ENCODE measurements at places on chromosomes 4 and X.

DNA sequence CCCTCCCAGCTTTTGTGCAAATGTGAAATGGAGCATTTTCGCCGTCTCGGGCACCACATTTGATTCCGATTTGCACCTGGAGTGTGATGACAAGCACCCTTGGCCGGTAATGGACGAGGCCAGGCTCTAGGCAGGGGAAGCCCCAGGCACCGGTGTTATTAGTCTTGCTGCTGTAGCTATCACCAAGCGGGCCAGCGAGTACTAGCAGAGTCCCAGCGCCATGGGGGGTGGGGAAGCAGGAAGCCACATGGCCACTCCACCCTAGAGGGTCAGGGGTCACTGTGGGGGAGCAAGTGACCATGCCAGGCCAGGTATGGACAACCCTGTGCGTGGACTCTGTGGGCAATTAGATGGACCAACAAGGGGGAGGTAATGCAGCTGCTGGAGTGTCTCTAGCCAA lies 88.8 kb downstream of the CPZ start:
- no peak for DNase-seq

GRCh38 chr4:83002329-83002728 lies 8.3 kb downstream of the LIN54 start:
- no peak for DNase-seq

- DNase-seq, result no peak
Observed at GRCh38 chr4:3323071-3323481, 30.3 kb downstream of the RGS12 start.

DNA sequence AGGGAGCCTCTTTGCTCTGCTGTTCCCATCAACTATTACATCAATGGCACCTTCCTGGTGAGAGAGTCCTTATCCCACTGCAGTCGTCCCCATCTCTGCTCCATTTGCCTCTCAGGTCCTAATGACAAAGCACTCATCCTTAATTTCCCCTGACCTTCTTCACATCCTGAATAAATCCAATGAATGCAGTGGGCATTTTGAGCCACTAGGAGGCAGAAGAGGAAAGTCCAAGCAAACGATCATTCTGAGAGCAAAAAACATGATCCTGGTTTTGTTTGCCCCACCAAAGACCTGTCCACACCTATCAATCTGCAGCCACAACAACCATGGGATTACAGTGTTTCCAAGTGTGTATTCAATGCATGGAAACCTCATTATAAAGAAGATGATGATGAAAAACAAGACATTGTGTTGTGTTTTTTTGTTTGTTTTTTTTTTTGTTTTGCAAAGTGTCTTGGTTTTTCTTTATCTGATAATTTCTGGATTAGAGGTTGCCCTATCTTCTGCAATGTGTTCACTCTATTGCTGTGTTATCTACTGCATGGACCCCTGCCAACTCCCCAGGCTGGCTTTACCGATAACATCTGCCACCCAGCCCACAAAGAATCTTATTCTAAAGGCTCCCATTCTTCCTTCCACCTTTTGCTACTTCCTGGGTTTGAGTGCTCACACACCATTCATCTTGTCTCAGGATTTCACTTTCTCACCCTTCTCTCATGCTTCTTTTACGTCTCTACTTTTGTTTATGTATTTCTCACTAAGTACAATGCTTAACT lies 207.2 kb downstream of the NLGN4X start:
- no peak for DNase-seq

DNA sequence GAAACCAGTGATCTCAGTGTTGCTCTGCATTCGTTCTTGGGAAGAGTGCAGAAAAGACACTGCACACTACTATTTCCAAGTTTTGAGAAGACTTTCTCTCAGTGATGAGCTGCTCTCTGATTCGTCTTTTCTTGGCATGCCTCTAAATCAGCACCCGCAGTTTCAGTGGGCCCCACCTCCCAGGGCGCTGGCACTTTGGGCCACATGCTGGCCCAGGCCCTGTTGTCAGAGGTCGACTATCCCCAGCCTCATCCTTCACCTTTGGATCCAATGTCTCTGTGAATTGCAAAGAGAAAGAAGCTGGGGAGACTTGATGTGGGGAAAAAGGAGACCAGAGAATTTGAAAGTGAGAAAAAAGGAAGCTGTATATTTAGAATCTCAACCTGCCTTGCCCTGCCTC lies 644.1 kb upstream of the PITX2 start:
- no peak for DNase-seq

DNA sequence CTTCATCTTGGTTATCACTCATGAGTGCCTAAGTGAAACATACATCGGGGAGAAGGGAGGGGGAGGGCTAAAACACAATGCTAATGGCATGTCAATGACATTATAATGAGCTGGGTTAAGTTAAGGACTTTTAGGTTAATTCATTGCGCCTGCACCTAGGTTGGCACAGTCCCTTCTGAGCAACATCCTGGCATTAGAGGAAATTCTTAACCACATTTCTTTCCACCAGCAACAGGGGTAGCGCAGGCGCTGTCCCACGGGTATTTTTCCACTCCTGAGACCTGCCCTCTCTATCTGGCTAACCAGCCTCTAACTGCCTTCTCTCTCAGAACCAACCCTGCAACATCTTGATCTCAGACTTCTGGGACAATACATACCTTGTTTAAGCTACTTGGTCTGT lies 39.0 kb upstream of the PROM1 start:
- no peak for DNase-seq

DNA sequence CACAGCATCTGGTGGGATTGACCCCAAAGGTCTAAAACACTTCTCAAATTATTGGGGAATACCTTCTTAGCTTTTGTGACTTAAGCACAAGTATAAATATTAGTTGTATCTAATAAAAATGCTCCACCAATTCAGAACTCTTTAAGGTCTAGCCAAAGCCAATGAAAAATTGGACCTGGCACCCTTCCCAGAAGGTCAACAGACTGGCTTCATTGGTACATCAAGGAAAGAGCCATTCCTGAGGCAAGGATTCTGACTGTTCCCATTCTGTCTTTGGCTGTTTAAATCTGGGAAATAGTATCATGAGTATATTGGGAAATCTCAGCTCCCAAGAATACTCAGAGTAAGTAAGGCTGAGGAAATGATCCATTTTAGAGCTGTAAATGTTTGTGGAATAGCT lies 153.0 kb upstream of the TRPC5 start:
- DNase-seq, result no peak

DNA sequence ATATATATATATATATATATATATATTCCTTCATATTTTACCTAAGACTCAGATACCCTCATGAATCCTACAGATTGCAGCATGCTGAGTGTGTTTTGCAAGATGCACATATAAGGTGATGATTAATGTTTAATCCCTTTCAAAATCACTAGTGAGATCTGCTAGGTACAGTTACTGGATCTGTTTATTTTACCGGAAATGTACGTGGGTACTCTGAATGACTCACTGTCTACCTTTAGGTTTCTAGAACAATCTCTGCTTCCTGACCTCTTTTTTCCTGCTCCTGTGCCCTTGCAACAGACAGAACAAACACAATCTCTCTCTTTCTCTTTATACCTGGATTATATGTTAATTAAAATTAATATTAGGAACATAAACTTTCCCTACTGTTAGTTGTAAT lies 379.6 kb downstream of the FAM133A start:
- no peak for DNase-seq

DNA sequence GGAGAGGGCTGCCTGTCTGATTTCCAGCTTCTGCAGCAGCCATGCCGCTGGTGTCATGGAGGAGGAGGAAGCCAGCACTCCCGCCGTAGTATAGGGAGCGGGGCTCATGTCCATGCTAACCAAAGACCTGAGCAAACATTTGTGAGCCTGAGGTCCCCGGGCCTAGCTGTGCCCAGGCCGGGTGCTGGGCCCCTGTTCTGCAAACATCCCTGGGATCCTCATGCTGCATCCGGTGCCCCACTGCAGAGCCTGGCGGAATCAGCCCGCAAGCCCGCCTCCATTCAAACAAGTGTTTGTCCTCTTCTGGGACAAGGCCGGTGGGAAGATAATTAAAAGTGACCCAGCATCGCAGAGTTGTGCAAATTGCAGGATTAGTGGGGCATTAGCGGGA lies 106.3 kb downstream of the SORCS2 start:
- no peak for DNase-seq

- no peak for DNase-seq
Observed at GRCh38 chr4:81366779-81367178, 104.9 kb downstream of the RASGEF1B start.

DNA sequence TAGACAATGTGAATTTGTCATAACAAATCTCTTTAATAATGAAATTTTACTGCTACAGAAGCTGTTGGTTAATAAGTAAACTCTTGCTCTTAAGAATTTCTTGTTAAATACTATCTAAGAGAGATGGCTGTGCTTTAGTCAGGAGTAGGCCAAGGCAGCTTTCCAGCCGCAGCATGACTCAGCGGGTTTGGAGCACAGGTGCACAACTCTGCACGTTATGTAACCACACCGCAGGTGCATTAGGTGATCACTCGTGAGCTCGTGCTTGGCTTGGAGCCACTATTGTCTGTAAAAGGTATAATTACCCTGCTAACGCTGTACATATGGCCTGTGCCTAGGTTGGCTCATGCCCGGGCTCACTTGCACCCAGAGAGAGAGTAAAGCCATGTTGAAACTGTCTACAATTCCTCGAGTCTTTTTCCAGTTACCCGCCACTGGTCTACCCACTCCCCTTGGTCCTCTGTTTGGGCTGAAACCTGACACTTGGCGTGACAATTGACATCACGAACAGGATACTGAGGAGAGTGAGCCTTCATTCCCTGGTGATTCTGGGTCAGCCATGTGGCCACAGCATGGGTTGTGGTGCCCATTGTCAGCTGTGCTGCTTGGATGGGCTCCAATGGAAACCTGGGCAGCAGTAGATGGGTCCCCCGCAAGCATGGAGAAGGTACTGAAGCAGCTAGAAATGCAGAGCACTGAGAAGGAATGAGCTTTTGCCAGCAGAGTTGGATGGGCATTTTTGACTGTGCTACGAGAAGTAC lies 18.4 kb upstream of the ANAPC4 start:
- DNase-seq, result no peak

GRCh38 chr4:120692964-120693363 lies 229.6 kb downstream of the PRDM5 start:
- no peak for DNase-seq

GRCh38 chr4:82373486-82373815 lies 340 bp downstream of the HNRNPD start:
- no peak for DNase-seq

- no peak for DNase-seq
Observed at GRCh38 chr4:88419874-88420273, 37.0 kb upstream of the HERC5 start.

- no peak for DNase-seq
Observed at GRCh38 chrX:115268421-115268820, 21.1 kb upstream of the LUZP4 start.

- DNase-seq, result no peak
Observed at GRCh38 chrX:119775517-119776238, 15.8 kb downstream of the RPL39 start.

- no peak for DNase-seq
Observed at GRCh38 chr4:17562157-17562556, 14.8 kb upstream of the LAP3 start.

- no peak for DNase-seq
Observed at GRCh38 chr4:152464030-152464823, 71.7 kb downstream of the FBXW7 start.

- peak; percentile 1 for DNase-seq
Observed at GRCh38 chrX:44012484-44013096, 39.4 kb upstream of the NDP start.

DNA sequence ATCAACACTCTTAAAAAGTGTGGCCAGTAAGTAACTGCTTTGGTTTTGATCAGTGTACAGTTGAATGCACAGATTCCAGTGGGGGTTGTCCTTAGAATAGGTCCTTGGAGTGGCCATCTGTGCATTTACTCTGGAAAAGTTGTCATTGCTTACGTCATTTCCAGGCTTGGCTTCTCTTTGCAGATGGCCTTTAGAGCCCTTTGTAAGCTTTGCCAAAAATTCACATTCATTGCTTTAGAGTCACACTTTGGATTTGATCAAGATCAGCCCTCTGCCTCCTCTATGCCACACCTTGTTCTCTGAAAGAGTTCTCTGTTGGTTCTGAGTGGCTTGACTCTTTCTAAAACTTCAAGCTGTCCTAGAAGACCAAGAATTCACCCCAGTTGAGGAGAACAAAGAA lies 83.9 kb downstream of the MAMLD1 start:
- no peak for DNase-seq

GRCh38 chr4:116118221-116118620 lies 967.2 kb downstream of the TRAM1L1 start:
- no peak for DNase-seq

- DNase-seq, result no peak
Observed at GRCh38 chr4:162485486-162485885, 321.7 kb upstream of the FSTL5 start.

GRCh38 chr4:83217721-83218522 lies 66.7 kb downstream of the COQ2 start:
- DNase-seq, result peak; percentile 73

GRCh38 chr4:183798301-183799253 lies 106.5 kb upstream of the STOX2 start:
- DNase-seq, result no peak

- no peak for DNase-seq
Observed at GRCh38 chr4:20074450-20074849, 177.3 kb upstream of the SLIT2 start.

DNA sequence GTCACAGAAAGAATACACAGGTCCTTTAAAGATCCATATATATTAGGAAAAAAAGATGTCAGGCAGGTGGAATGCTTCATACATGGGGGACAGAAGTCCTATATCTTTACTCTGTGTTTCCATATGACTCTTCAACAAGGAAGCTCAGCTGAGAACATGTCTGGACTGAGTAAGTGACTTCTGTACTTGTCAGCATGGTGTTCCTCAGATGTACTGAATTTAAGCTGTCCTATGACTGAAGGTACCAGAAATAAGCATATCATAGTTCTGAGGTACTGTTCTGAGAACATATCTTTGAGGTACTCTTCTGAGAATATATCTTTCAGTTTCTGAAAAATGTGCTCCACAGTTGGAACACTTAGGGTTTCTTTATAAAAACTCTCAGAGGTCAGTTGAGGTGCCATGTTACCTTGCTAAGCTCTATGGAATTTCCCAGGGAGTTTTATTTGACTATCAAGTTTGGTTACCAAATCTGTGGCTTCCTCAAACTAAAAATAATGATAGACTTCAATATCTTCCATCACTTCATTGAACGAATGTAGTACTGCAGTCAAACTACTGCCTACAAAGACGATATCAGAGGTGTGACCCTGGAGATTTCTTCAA lies 597.2 kb upstream of the GNPDA2 start:
- DNase-seq, result no peak

All from activated T-helper 1 cell treated with anti-CD3 and anti-CD28 coated beads, Interleukin-12 subunit alpha, Interleukin-12 subunit beta, Interleukin-2, Interleukin-4 antibody, amounts not matched to agents 30 ng/mL and 10 ng/mL and 1 ng/mL, durations not matched to agents 14 hours and 24 hours and 36 hours (primary cell).